ENCODE measurements at places on chromosomes 4 and X.

DNA sequence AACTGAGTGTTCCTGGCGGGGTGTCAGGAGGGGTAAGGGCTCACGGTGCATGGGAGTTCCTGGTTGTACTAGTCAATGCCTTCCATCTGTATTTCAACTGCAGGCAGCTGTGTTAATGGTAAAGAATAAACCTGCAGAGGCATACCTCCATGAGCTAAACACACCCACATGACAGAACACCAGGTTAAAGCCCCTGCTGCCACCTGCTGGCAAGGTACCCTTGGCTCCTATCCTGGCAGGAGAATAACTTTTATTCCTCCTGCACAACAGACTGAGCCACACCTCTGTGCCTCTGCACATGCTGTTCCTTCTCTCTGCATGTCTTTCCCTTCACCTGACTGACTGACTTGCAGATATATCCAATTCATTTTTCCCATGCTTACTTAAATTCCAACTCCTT lies 11.1 kb downstream of the ITIH6 start:
- DNase-seq, result no peak

DNA sequence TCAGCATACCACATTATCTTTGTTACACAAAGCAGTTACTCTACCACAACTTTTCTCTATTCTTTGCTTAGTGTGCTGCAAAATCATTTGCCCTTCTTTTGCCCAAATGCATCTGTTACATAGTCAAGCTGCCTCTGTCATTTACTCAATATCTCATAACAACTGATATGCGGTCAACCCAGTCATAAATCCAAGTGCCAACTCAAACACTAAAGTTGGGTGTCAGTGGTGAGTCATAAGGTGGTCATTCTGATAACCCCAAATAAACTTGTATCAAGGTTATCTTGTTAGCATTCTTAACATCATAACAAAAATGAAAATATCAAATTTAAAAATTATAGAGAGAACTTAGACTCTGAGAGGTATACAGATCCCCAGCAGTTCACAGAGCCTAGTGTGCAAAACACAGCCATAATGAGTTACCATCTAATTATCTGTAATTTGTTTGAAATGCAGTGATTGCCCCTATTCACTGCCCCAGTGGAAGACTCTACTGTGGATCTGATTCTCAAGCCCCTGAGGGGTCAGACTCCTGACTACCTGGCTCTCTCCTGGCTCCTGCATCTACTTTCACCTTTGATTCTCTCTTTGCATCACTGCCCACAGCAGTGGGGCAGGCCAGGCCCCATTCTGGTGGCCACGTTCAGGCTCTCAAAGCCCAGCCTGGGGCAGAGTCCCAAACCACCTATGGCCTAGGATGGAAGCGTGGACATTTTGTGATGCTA lies 29.2 kb downstream of the TBC1D9 start:
- no peak for DNase-seq

DNA sequence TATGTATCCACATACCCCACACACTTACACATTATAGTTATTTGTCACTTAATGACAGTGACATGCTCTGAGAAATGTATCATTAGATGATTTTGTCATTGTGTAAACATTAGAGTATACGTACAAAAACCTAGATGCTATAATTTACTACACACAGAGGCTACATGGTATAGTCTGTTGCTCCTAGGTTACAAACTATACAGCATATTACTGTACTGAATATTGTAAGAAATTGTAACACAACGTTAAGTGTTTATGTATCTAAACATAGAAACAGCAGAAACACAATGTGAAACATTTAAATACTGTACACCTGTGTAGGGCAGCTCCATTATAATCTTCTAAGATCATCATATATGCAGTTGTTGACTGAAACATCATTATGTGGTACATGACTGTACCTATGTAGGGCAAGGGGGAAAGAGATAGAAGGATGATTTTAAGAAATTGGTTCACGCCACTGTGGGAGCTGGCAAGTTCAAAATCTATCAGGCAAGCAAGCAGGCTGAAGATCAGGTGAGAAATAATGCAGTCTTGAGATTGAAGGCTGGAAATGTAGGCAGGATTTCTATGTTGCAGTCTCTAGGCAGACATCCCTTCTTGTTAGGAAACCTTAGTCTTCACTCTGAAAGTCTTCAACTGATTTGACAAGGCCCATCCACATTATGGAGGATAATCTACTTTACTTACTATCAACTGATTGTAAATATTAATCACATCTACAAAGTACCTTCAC lies 78.0 kb upstream of the CPEB2 start:
- DNase-seq, result no peak

DNA sequence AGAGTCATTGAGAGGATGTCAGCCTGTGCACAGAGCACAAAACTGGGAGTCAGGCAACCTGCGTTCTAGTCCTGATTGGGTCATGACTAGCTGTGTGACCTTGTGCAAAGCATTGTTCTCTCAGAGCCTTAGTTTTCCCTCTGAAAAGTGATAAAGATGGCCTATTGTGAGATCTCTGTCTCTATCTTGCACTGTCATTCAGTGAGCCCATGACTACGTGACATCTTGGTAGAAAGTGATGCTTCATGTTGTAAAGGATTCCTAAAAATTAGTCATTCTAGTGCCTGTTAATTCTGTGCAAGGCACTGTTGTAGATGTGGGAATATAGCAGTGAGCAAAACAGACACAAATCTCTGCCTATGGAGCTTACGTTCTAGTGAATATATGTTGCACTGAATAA lies 2.5 kb downstream of the PGRMC1 start:
- DNase-seq, result no peak

- DNase-seq, result no peak
Measured at GRCh38 chr4:124833831-124834505, 121.4 kb upstream of the ANKRD50 start.

GRCh38 chr4:5128569-5128968 lies 77.3 kb downstream of the STK32B start:
- DNase-seq, result no peak

- peak; percentile 95 for DNase-seq
Measured at GRCh38 chr4:145734576-145735346, 54.8 kb downstream of the C4orf51 start.

- DNase-seq, result no peak
Measured at GRCh38 chr4:13032936-13033335, 451.2 kb downstream of the RAB28 start.

- no peak for DNase-seq
Measured at GRCh38 chr4:101175896-101176676, 171.2 kb downstream of the PPP3CA start.

Measured in coronary artery (tissue), 2 donors.